ENCODE measurements at places on chromosomes 4 and X.

DNA sequence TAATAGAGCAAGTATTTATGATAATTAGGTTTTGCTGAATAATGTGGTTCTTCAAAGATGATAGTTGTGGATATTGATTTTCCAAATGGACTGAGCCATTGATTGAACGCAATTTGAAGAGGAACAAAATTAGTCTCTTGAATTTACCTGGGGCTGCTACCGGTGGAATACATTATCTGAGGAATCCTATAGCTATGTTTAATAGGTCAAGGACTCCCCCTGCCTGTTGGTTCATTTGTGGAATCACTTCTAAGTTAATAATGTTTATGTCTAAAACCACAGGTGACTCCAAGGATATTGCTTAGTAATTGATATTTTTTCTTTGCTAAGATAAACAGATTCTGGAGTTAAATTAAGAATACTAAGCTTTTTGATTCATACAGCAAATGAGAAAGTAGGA is 576.0 kb upstream of the PABPC4L start:
- DNase-seq, result peak; percentile 3
- no peak overlapping the region for H3K27ac ChIP-seq
- no peaks in the 10 kb centered on the region for H3K4me1 ChIP-seq
- H3K4me3 ChIP-seq, result no peak overlapping the region

- no peak overlapping the region for H3K4me3 ChIP-seq
- peaks cover 22% of the 10 kb centered on the region for H3K4me1 ChIP-seq
- no peaks in the 10 kb centered on the region for H3K27me3 ChIP-seq
- DNase-seq, result peak; percentile 12
- no peaks in the 10 kb centered on the region for H3K36me3 ChIP-seq
Observed at GRCh38 chr4:39942507-39942906, 35.2 kb downstream of the PDS5A start.

GRCh38 chr4:86338521-86338920 is 21.3 kb downstream of the MAPK10 start:
- H3K27me3 ChIP-seq, result no peaks in the 10 kb centered on the region
- H3K27ac ChIP-seq, result no peak overlapping the region
- no peak for DNase-seq
- no peak overlapping the region for H3K4me3 ChIP-seq
- peaks cover 4% of the 10 kb centered on the region for H3K4me1 ChIP-seq

DNA sequence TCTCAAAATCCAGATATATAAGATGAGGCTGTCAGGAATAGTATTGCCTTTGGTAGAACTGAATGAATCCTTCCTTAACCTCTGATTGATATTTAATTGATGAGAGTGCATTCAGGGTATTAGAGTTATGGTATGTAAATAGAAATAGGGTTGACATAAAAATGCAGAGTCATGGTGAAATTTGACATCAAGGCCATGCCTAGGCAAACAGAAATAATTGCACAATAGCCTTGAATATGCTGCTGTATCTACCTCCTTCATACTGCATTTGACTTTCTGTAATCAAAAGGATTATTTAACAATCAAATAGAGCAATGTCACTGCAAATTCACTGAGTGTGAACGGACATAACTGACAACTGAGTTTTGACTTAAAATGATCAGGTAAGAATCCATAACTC is 1316.3 kb downstream of the STIM2 start:
- no peak overlapping the region for H3K4me3 ChIP-seq
- H3K36me3 ChIP-seq, result no peaks in the 10 kb centered on the region
- H3K27me3 ChIP-seq, result no peaks in the 10 kb centered on the region
- H3K27ac ChIP-seq, result no peak overlapping the region
- no peak for DNase-seq
- H3K4me1 ChIP-seq, result no peaks in the 10 kb centered on the region

DNA sequence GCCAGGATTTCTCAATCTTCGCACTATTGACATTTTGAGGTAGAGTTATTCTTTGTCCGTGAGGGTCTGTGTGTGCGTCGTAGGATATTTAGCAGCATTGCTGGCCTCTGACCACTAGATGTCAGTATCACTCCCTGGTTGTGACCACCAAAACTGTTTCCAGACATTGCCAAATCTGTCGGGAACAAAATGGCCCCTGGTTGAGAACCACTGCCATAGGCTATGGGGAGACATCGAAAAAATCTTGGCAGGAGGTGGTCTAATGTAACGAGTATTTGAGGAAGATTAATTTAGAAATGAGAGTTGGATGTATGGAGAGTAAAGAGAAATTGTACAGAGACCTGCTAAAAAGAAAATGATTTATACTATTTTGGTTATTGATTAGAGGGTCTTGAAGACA is 108.4 kb downstream of the DOCK11 start:
- H3K27ac ChIP-seq, result no peak overlapping the region
- peak; percentile 18 for DNase-seq
- no peaks in the 10 kb centered on the region for H3K4me1 ChIP-seq
- no peaks in the 10 kb centered on the region for H3K27me3 ChIP-seq
- no peaks in the 10 kb centered on the region for H3K36me3 ChIP-seq
- H3K4me3 ChIP-seq, result no peak overlapping the region

GRCh38 chr4:125365731-125366130 is 51.0 kb downstream of the FAT4 start:
- H3K4me3 ChIP-seq, result no peak overlapping the region
- no peaks in the 10 kb centered on the region for H3K27me3 ChIP-seq
- DNase-seq, result no peak
- peaks cover 14% of the 10 kb centered on the region for H3K4me1 ChIP-seq

GRCh38 chrX:19190902-19191301 is 68.6 kb upstream of the ADGRG2 start:
- H3K4me3 ChIP-seq, result no peak overlapping the region
- H3K36me3 ChIP-seq, result no peaks in the 10 kb centered on the region
- H3K4me1 ChIP-seq, result no peaks in the 10 kb centered on the region
- H3K27ac ChIP-seq, result no peak overlapping the region
- DNase-seq, result no peak

DNA sequence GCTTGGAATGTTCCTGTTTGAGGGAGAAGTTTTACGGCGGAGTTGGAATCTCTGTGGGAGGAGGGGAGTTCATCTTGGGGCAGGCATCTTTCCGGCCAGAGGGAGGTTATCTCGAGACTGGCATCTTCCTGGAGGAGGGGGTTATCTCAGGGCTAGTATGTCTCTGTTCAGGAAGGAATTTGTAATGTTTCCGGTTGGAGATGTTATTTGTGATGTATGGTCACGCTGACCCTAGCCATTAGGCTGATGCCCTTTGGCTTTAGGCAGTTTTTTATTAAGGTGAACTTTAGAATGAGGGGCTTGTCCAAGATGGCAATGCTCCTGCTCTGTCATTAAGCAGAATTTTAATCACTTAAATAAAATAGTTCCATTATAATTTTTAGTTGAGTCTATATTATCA is 449.7 kb downstream of the PCDH10 start:
- no peak overlapping the region for H3K4me3 ChIP-seq
- no peaks in the 10 kb centered on the region for H3K4me1 ChIP-seq
- no peaks in the 10 kb centered on the region for H3K36me3 ChIP-seq
- DNase-seq, result no peak
- no peaks in the 10 kb centered on the region for H3K27me3 ChIP-seq
- H3K27ac ChIP-seq, result no peak overlapping the region

DNA sequence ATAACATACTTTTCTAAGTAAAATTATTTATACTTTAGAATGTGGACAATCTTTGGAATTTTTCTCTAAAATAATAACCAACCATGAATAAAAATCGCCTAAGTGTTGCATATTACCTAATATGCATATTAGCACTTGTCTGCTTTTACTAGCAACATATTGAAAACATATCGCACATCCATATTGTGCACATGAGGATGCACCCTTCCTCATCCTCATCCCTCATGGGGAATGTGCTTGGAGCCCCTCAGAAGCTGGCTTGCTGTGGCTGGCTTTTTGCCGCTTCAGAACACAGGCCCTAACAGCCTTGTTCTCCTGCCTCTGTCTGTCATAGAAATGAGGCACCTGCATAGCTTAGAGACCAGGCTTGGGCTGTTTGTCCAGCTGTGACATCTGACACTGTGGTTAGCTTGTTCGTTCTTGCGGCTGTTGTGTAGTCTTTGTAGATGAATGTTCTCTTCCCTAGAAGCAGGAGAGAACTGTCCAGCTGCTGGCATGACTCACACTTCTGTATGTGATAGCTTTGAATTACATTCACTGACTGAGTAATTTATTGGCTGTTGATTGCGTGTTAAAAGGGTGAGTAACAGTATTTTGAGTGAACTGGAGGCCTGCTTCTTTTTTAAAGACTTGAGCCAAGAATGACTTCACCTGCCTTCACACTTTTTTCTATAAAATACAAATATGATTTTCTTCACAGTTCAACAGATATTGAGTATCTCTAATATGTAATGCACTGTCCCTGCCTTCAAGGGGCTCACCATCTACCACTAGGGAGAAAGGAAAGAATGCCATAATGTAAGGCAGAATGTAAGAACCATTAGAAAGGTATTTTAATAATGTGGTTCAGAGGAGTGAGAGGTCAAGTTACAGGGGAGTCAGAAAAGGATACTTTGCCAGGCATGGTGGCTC is 81.9 kb downstream of the HMGB2 start:
- H3K36me3 ChIP-seq, result no peaks in the 10 kb centered on the region
- H3K4me3 ChIP-seq, result no peak overlapping the region
- H3K4me1 ChIP-seq, result no peaks in the 10 kb centered on the region
- no peak overlapping the region for H3K27ac ChIP-seq
- DNase-seq, result no peak
- no peaks in the 10 kb centered on the region for H3K27me3 ChIP-seq

DNA sequence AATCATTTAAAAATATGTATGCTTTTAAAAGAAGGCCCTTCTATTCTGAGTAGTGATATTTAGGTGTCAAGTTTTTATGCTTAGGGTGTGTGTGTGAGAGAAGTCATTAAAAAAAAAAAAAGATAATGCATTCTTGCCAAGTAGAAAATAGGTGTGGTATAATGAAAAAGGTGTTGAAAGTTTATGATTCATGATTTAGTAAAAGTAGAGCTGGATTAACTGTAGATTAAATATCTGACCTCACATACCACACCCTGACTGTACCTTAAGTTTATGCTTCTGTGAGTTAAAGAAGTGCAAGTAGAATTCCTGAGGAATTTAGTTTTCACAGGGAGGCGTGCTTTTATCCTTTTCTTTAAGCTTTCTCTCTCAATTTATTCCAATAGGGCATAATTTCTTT is 71.1 kb downstream of the BMPR1B start:
- no peak overlapping the region for H3K4me3 ChIP-seq
- H3K27me3 ChIP-seq, result no peaks in the 10 kb centered on the region
- no peaks in the 10 kb centered on the region for H3K36me3 ChIP-seq
- H3K27ac ChIP-seq, result no peak overlapping the region

DNA sequence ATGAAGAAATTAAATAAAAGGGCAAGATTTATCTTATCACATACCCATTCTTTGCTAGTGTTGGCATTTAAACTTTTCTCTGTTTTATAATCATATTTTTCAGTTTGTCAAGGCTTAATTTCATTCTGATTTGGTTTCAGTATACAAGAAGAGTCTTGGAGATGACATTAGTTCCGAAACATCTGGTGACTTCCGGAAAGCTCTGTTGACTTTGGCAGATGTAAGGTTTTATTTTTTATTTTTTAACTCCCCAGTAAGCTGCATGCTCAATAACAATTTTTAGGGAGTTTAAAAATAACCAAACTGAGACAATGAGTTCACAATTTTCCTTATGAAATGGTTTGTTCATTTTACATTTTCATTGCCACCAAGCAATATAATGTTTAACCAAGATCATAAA is 39.8 kb downstream of the ANXA3 start:
- H3K27ac ChIP-seq, result no peak overlapping the region
- no peak for DNase-seq
- H3K27me3 ChIP-seq, result no peaks in the 10 kb centered on the region
- no peaks in the 10 kb centered on the region for H3K4me1 ChIP-seq
- H3K4me3 ChIP-seq, result no peak overlapping the region
- H3K36me3 ChIP-seq, result no peaks in the 10 kb centered on the region

DNA sequence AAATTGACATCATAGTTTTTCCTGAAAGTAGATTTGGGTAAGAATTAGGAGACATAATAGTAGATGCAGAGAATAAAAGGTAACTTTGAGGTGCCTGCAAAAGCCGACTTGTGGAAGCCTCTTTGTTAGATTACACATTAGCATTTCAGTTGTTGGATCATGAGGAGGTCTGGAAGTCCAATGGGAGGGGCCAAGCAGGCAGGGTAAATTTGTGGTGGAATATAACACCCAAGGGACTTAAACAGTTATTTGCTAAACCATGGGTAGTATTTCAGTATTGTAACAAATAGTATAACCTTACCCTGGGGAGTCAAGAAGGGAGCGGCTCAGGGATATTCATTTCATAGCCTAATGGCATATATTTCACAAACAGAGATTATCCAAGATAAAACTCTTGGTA is 810.7 kb upstream of the AMOT start:
- no peak for DNase-seq
- H3K4me1 ChIP-seq, result no peaks in the 10 kb centered on the region
- H3K27me3 ChIP-seq, result no peaks in the 10 kb centered on the region
- no peak overlapping the region for H3K4me3 ChIP-seq
- no peak overlapping the region for H3K27ac ChIP-seq
- H3K36me3 ChIP-seq, result no peaks in the 10 kb centered on the region

DNA sequence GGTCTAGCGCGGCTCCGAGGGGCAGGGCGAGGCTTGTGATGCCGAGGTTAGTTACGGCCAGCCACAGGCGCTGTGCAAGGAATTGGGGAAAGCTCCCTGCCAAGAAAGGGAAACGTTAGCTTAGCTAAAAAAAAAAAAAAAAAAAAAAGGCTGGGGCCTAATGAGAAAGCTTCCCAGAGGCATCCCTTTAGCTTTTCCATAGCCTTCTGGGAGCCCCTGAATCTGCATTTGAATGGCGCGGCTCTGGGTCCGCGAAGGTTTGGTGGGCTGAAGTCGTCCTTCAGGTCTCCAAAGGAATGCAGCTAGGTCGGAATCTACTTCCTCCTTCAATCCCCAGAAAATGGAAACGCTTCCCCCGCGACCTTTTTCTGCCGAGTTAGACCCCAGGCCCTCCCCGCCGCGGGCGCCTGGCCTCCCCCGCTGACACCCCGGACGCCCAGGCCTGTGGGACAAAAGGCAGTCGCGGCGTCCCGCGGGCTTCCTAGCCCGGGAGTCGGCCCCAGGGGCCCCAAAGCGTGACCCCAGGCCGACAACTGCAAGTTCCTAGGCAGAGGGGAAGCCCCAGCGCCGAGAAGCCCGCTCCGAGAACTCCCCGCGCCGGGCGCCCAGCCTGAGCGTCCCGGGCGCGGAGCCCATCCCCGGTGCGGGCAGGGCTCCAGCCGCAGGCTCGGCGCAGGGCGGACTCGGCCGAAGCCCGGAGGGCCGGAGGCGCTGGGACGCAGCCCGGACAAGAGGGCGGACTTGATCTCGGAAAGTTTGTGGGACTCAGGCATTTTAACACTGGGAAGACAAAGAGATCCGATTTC is 605 bp upstream of the FAT1 start:
- no peaks in the 10 kb centered on the region for H3K27me3 ChIP-seq
- peak overlapping the region; percentile 87 for H3K27ac ChIP-seq
- no peaks in the 10 kb centered on the region for H3K36me3 ChIP-seq
- no peaks in the 10 kb centered on the region for H3K4me1 ChIP-seq

- H3K4me1 ChIP-seq, result no peaks in the 10 kb centered on the region
- H3K36me3 ChIP-seq, result peaks cover 10% of the 10 kb centered on the region
- no peak for DNase-seq
- no peak overlapping the region for H3K4me3 ChIP-seq
- no peak overlapping the region for H3K27ac ChIP-seq
- no peaks in the 10 kb centered on the region for H3K27me3 ChIP-seq
Observed at GRCh38 chr4:184641451-184641850, 7.8 kb downstream of the CASP3 start.

All from thyroid gland (tissue), 4 donors.